ENCODE measurements at places on chromosomes 1 and 21. TPM values are rescaled to one million over a fixed set of nuclear protein-coding genes. Genes with fewer than 3 reads are reported as not detected.

The RBM34 gene
- 62.6 TPM for total RNA-seq

The HOOK1 gene
- total RNA-seq = 73.7 TPM

The LAX1 gene
- 0.07 TPM for total RNA-seq

The GJA8 gene
- not detected for total RNA-seq

The MTHFR gene
- 39.2 TPM for total RNA-seq

The DNM3 gene
- 4.7 TPM for total RNA-seq

The HSD3B2 gene
- 0.32 TPM for total RNA-seq

The SH2D1B gene
- not detected for total RNA-seq

The MSH4 gene
- 0.29 TPM for total RNA-seq

The SEC22B gene
- 42.3 TPM for total RNA-seq

The E2F2 gene
- total RNA-seq = 4.8 TPM

The KIAA1614 gene
- total RNA-seq = 7.3 TPM

The CYB561D1 gene
- total RNA-seq = 11.7 TPM

The TMEM52 gene
- total RNA-seq = 2.5 TPM

The ZBED6 gene
- total RNA-seq = 60.4 TPM

The S100A8 gene
- total RNA-seq = not detected

The ZBTB18 gene
- total RNA-seq = 43.8 TPM

The FAM167B gene
- total RNA-seq = 1.8 TPM

The KIFAP3 gene
- total RNA-seq = 31.4 TPM

DNA sequence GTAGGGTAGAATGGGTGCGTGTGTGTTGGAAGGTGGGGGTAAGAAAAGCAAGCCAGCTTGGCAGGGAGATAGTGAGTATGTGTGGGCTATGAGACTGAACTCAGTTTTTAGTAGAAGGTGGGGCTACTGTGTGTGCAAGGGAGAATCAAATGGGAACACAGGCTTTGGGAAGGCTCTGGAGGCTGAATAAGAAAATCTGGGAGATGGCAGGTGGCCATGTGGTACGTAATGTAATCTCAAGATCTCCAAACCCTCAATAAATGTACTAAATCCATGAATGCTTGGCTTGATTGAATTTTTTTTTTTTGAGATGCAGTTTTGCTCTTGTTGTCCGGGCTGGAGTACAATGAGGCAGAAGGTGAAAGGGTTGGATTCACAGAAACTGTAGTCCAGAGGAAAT, 3.5 kb upstream of the ZSCAN20 start:
- no peak overlapping the region for H3K27ac ChIP-seq
- no peak for DNase-seq
- no peak overlapping the region for H3K4me3 ChIP-seq
- H3K4me1 ChIP-seq = peaks cover 17% of the 10 kb centered on the region

- H3K36me3 ChIP-seq = no peaks in the 10 kb centered on the region
- no peak overlapping the region for H3K27ac ChIP-seq
- H3K27me3 ChIP-seq = no peaks in the 10 kb centered on the region
- H3K4me1 ChIP-seq = peaks cover 8% of the 10 kb centered on the region
- no peak for DNase-seq
- H3K4me3 ChIP-seq = no peak overlapping the region
Observed at GRCh38 chr1:228837817-228838716, 102.8 kb downstream of the RHOU start.

DNA sequence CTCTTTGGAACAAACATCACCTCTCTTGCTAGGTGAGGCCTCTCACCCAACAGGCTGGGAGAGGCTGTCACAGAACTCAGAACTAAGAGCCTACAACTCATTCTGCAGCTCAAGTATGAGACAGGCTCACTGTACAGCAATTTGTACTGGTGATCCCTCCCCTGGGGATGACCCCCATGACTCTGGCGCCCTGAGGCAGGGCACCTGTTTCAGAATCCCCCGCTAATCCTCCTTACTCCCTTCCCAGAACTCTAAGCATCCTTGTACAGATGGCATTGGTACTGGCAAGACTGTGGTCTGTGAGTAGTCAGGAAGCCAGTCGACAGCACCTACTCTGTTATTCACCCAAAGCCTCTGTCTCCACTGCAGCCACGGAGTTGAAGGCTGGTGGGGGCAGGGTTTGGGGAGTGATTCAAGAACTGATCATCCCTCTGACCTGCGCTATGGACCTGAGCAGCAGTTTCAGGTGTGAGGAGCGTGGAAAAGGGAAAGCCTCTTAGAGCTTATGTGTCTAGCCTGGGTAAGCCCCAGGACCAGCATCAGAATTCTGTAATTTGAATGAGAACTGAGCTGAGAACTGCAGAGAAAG, 655.5 kb downstream of the KIF26B start:
- no peaks in the 10 kb centered on the region for H3K27me3 ChIP-seq
- H3K4me1 ChIP-seq = peaks cover 16% of the 10 kb centered on the region
- H3K4me3 ChIP-seq = no peak overlapping the region

DNA sequence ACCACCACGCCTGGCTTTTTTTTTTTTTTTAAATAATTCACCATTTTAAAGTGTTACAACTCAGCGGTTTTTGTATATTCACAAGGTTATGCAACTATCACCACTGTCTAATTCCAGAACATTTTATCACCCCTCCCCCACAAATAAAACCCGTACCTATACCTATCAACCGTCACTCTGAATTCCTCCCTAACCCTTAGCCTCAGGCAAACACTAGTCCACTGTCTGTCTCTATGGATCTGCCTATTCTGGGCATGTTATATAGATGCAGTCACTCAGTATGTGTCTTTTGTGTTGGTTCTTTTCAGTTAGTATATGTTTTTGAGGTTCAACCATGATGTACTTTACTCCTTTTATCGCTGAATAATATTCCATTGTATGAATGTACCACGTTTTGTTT, 19.3 kb upstream of the GRHL3 start:
- no peaks in the 10 kb centered on the region for H3K27me3 ChIP-seq
- no peak overlapping the region for H3K4me3 ChIP-seq
- peaks cover 25% of the 10 kb centered on the region for H3K4me1 ChIP-seq

- DNase-seq = no peak
- H3K4me3 ChIP-seq = no peak overlapping the region
- no peaks in the 10 kb centered on the region for H3K36me3 ChIP-seq
- H3K4me1 ChIP-seq = peaks cover 3% of the 10 kb centered on the region
Observed at GRCh38 chr1:222097588-222097987, 355.7 kb upstream of the DUSP10 start.

GRCh38 chr1:93007941-93008577, 46.8 kb upstream of the DIPK1A start:
- H3K4me3 ChIP-seq = no peak overlapping the region
- peaks cover 6% of the 10 kb centered on the region for H3K27me3 ChIP-seq
- no peak for DNase-seq
- peaks cover 12% of the 10 kb centered on the region for H3K4me1 ChIP-seq

GRCh38 chr1:203627398-203627797, 766 bp downstream of the ATP2B4 start:
- H3K27me3 ChIP-seq = no peaks in the 10 kb centered on the region
- H3K4me1 ChIP-seq = peaks cover 60% of the 10 kb centered on the region
- H3K27ac ChIP-seq = peak overlapping the region; percentile 98
- no peak for DNase-seq
- H3K4me3 ChIP-seq = peak overlapping the region; percentile 95

- no peak for DNase-seq
- H3K36me3 ChIP-seq = peaks cover 4% of the 10 kb centered on the region
- no peak overlapping the region for H3K4me3 ChIP-seq
- no peak overlapping the region for H3K27ac ChIP-seq
- H3K27me3 ChIP-seq = no peaks in the 10 kb centered on the region
Observed at GRCh38 chr1:54581621-54582035, 33.6 kb downstream of the ACOT11 start.

- H3K4me1 ChIP-seq = peaks cover 6% of the 10 kb centered on the region
- no peaks in the 10 kb centered on the region for H3K27me3 ChIP-seq
- no peak overlapping the region for H3K27ac ChIP-seq
- no peak for DNase-seq
- H3K4me3 ChIP-seq = no peak overlapping the region
Observed at GRCh38 chr1:12387641-12388040, 157.8 kb downstream of the VPS13D start.

- no peak overlapping the region for H3K4me3 ChIP-seq
- no peak for DNase-seq
- no peaks in the 10 kb centered on the region for H3K27me3 ChIP-seq
- no peaks in the 10 kb centered on the region for H3K36me3 ChIP-seq
Observed at GRCh38 chr1:168979276-168979675, 127.2 kb upstream of the ATP1B1 start.

GRCh38 chr1:19396280-19396679, 84.2 kb downstream of the SLC66A1 start:
- DNase-seq = no peak
- no peak overlapping the region for H3K27ac ChIP-seq
- peaks cover 42% of the 10 kb centered on the region for H3K4me1 ChIP-seq
- H3K36me3 ChIP-seq = peaks cover 5% of the 10 kb centered on the region
- H3K27me3 ChIP-seq = no peaks in the 10 kb centered on the region
- no peak overlapping the region for H3K4me3 ChIP-seq

- DNase-seq = no peak
- peaks cover 14% of the 10 kb centered on the region for H3K36me3 ChIP-seq
- H3K27me3 ChIP-seq = no peaks in the 10 kb centered on the region
- no peak overlapping the region for H3K4me3 ChIP-seq
Observed at GRCh38 chr1:55062801-55063576, 23.6 kb downstream of the PCSK9 start.

- no peaks in the 10 kb centered on the region for H3K4me1 ChIP-seq
- DNase-seq = no peak
- H3K4me3 ChIP-seq = no peak overlapping the region
- peaks cover 51% of the 10 kb centered on the region for H3K36me3 ChIP-seq
Observed at GRCh38 chr1:23283667-23284602, 60.1 kb downstream of the HNRNPR start.

DNA sequence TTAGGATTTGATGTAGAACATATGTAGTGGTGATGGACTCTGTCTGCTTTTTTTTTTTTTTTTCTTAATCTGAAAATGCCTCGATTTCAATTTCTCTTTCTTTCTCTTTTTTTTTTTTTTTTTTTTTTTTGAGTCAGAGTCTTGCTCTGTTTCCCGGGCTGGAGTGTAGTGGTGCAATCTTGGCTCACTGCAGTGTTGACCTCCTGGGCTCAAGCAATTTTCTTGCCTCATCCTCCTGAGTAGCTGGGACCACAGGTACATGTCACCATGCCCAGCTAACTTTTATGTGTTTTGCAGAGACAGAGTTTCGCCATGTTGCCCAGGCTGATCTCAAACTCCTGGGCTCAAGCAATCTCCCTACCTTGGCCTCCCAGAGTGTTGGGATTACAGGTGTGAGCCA, 17.4 kb downstream of the MAST2 start:
- H3K4me3 ChIP-seq = no peak overlapping the region
- H3K36me3 ChIP-seq = peaks cover 47% of the 10 kb centered on the region
- H3K27ac ChIP-seq = no peak overlapping the region
- H3K4me1 ChIP-seq = no peaks in the 10 kb centered on the region

DNA sequence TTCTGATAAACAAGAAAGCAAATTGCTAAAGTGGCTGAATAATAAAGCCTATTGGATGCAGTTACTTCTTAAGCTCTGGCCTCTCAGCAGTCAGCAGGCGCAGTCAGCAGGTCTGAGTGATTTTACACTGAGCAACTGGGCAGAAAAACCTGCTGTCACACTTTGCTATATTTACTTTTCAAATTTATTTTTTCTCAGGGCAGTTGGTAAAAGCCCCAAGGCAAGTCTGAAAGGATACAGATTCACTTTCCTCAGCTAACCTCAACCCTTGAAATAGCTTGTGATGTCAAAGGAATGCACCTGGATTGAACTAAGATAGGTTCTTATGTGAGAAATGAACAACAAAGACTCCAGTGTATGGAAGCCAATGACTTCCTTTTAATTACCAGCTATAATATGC, 34.0 kb downstream of the ATP5PF start:
- H3K27ac ChIP-seq = peak overlapping the region; percentile 26
- no peaks in the 10 kb centered on the region for H3K27me3 ChIP-seq
- H3K36me3 ChIP-seq = peaks cover 4% of the 10 kb centered on the region
- no peak for DNase-seq
- H3K4me1 ChIP-seq = peaks cover 3% of the 10 kb centered on the region

DNA sequence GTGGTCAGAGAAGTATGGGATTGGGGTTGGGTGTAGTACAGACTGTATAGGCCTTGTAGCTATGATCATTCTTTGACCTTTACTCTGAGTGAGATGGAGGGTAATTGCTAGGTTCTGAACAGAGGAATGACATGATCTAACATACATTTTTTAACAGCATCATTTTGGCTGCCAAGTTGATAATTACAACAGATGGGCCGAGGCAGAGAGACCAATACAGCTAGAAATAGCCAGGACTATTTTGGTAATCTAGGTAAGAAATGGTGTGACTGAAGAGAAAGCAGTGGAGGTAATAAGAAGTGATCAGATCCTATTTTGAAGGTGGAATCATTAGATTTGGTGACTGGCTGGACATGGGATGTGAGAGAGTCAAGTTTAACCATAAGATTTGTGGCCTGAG, 43.5 kb downstream of the RPAP2 start:
- DNase-seq = no peak
- no peak overlapping the region for H3K27ac ChIP-seq
- H3K27me3 ChIP-seq = no peaks in the 10 kb centered on the region
- no peak overlapping the region for H3K4me3 ChIP-seq

DNA sequence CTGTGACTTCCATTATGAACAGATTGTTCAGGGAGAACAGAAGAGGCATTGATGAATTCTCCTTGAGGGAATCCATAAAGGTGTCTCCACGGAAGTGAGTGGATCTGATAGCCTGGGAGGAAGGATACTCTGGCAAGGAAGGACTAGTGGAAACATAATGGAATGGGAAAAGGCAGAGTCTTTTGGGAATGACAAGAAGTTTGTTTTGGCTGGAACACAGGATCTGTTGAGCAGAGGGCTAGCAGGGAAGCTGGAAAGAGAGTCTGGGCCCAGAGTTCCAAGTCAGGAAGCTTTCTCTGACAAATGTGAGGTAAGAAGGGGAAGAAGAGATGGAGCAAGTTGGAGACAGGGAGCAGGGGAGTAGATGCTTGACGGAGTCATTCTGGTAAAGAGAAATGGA, 8.1 kb downstream of the ADAMTS5 start:
- H3K4me1 ChIP-seq = peaks cover 7% of the 10 kb centered on the region
- H3K27me3 ChIP-seq = peaks cover 5% of the 10 kb centered on the region
- no peak overlapping the region for H3K4me3 ChIP-seq

GRCh38 chr1:229732061-229732460, 106.0 kb downstream of the URB2 start:
- DNase-seq = no peak
- H3K4me3 ChIP-seq = no peak overlapping the region
- no peaks in the 10 kb centered on the region for H3K4me1 ChIP-seq
- H3K36me3 ChIP-seq = peaks cover 3% of the 10 kb centered on the region
- peaks cover 5% of the 10 kb centered on the region for H3K27me3 ChIP-seq

- H3K4me1 ChIP-seq = peaks cover 2% of the 10 kb centered on the region
- H3K4me3 ChIP-seq = no peak overlapping the region
- H3K27me3 ChIP-seq = peaks cover 2% of the 10 kb centered on the region
- DNase-seq = no peak
- no peak overlapping the region for H3K27ac ChIP-seq
Observed at GRCh38 chr1:55051621-55052020, 12.3 kb downstream of the PCSK9 start.

- no peaks in the 10 kb centered on the region for H3K36me3 ChIP-seq
- H3K27me3 ChIP-seq = peaks cover 74% of the 10 kb centered on the region
- no peak overlapping the region for H3K27ac ChIP-seq
- peaks cover 51% of the 10 kb centered on the region for H3K4me1 ChIP-seq
- no peak overlapping the region for H3K4me3 ChIP-seq
Observed at GRCh38 chr1:145958734-145959133, 917 bp upstream of the LIX1L start.

GRCh38 chr1:233081735-233082134, 131.3 kb downstream of the NTPCR start:
- no peak for DNase-seq
- H3K4me1 ChIP-seq = peaks cover 22% of the 10 kb centered on the region
- H3K27me3 ChIP-seq = no peaks in the 10 kb centered on the region
- peaks cover 4% of the 10 kb centered on the region for H3K36me3 ChIP-seq
- H3K4me3 ChIP-seq = no peak overlapping the region
- no peak overlapping the region for H3K27ac ChIP-seq
